Vagina (tissue), 2 donors: ENCODE measurements at places on chromosomes 6 and 20. TPM values are rescaled to one million over a fixed set of nuclear protein-coding genes. Genes with fewer than 3 reads are reported as not detected.

DNA sequence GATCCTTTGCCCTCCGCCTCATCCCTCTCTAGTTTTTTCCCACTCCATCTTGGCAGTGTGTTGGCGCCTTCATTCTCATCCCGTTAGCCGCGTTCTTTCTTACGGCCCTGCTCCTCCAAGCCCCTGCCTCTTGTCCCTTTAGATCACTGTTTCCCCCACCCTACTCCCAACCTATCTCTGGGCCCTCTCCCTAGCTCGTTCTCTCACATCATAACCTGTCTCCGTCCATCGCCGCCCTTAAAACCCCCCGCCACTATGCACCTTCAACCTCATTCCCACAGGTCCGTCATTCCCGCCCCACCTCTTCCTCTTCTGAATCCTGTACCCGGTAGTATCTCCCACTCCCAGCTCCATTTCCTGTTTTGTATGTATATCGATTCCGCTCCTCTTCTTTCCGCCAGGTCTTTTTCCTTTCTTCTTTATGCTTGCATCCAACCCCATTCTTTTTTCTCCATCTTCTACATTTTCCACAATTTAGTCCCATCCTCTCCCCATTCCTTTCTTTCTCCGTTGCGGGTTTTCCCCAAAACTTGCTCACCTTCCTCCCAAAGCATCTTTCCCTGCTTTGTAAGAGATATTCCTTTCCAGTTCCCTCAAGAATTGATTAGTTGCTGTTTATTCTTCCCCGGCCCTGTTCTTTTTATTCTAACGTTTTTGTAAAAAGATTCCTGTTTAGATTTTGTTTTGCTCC, 671 bp downstream of the EFHC1 start:
- DNase-seq = no peak

OOEP gene
- total RNA-seq = not detected

CABLES2 gene
- total RNA-seq = 1.5 TPM

- DNase-seq = no peak
Measured at GRCh38 chr6:112237595-112237994, 16.8 kb downstream of the LAMA4 start.

GRCh38 chr6:5905431-5906339, 101.0 kb downstream of the NRN1 start:
- DNase-seq = no peak

SLC17A4 gene
- not detected for total RNA-seq

DNA sequence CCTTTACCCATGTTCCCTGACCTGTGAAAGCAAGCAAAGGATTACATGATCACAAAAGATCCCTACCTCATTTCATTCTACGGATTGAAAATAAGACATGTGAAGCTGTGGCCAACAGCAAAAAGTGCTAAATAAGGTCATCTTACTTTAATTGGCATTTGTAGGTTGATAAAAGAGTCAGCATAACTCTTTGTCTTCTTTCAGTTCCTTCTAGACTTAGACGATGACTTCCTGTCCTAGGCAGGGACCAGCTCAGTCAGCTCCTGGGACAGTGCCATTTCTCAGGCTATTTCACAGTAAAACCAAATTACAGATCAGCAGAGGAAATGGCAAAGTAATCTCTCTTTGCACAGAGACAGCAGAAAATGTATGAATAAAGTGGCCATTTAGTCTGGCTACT, 480.7 kb downstream of the RFPL4B start:
- no peak for DNase-seq

DNA sequence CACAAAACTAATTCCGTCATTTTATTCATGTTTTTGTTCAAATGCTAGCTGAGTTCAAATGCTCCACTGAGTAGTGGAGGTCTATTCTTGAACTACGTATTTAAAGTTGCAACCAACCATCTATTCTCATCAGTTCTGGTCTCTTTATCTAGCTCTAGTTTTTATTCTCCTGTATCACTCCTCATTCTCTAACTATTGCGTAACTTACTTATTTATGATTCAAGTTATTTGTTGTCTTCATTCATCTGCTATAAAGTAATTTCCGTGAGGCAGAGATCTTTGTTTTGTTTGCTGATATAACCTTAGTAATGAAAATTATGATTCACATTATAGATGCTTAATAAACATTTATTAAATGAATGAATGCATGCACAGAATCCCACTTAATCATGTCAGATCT, 221.6 kb upstream of the ASCC3 start:
- no peak for DNase-seq

DNA sequence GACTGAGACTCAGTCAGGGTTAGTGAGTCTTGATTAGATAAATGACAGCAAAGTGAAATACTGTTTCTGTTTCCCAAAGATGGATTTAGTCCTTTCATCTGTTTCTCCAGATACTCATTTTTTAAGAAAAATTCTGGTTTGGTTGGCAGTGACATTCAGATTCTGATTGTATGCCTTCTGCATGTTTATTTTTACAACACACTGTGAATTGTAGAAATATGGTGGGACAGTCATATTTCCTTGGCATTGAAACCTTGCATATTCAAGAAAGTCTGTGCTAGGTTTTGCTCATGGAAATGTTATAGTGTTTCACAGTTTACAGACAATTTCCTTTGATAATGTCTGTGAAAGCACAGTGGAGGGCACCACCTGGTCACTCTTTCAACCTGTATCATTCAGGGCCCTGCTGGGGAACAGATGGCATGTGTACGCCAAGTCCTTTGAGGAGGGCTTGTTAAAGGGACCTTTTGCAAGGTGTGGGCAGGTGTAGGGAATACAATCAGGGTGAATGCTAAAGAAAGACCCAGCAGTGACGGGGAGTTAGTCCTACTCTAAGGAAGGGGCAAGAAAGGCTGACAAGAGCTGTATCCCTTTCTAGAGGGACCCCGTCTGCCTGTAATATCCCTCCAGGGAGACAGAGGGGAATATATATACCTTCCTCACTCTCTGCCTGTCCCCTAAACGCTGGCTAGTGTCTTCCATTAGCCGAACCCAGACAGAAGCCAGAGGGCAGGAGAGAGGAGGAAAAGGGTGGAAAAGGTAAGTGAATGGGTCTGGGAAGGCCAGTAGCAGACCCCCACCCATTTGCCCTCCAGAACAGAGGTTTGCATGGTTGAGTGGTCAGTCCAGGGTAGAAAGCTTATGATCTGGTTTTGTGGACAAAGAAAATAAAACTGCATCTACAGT, 10.2 kb downstream of the PLCB4 start:
- DNase-seq = no peak

- no peak for DNase-seq
Measured at GRCh38 chr6:84150705-84151104, 76.7 kb downstream of the CEP162 start.

DNA sequence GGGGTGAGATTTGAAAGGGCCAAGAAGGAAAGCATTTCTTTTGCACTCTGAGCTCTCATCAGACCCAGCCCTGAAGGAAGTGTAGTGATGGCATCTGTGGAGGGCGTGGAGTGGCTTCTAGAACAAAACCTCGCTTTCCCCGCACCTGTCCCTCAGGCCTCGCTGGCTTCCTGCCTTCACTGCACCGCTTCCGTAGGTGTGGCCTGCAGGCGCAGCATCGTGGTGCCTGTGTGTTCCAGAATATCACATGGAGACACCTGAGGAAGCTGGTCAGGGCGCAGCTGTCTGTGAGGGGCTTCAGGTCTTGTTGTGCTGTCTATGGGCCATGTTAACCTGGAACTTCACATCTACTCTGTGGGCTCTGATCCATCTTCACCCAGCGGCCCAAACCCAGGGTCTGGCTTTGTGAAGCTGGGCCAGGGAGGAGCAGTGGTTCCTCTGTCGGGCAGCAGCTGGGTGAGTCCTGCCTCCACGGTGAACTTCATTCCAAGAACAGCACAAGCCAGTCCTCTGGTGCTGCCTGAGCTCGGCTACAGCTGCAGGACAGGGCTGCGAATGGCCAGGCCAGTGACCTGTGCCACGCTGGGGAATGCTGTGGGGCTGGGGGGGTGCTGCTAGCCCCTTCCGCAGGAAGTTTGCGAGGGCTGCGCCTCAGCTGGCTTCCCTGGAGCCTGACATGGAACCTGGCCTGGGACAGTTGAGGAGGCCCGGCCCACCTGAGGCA, 40.9 kb downstream of the DSTN start:
- peak; percentile 93 for DNase-seq

GRCh38 chr6:37776566-37776965, 43.0 kb upstream of the ZFAND3 start:
- no peak for DNase-seq

DNA sequence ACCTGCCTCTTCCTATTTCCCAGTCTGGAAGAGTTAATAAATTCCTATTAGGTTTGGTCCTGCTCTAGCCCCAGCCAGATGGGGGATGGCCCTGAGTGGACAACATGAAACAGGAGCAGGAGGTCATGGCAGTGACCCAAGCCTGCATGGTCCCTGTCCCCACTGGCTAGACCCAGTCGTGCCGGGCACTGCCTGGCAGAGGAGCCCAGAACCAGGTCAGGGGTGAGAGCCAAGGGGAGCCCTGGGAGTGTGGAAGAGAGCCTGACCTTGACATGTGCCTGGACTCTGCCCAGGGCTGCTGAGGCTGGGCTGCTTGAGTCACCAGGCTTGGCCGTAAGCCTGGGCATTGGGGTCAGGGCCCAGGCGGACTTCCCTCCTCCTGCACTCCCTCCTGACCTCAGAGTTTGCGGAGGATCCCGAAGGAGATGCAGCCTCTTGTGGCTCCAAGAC, 3.6 kb downstream of the AVP start:
- DNase-seq = no peak

- DNase-seq = no peak
Measured at GRCh38 chr20:31843881-31844280, 1.5 kb downstream of the FOXS1 start.

DNA sequence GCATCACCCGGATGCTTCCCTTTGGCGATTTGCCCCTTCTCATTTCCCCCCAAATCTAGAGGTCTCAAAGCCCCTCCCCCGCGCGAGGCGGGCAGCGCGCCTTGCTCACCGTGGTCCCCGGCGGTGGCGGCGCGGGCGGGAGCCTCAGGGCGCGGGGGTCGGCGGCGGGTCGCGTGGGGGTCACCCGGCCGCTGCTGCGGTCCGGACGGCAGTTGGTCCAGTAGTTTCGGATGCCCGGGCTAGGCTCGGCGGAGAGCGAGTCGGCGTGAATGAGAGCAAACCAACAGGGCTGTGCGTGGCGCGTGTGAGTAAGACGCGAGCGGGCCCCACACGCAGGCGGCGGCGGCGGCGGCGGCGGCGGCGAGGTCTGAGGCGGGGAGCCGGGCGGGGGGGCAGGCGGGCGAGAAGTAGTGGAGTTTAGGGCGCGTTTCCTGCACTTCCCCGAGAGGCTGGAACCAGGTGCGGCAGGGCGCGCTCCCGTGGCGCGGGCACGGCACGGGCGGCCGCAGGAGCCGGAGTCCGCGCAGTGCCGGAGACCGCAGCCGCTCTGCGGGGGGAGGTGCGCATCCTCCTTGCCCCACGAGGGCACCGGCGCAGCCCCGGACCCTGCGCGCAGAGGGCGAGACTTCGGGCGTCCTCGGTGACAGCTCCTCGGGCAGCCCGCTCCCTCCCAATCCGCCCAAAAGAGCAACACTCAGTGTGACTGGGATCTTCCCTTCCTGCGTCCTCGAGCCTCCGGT, 567 bp downstream of the HS3ST5 start:
- DNase-seq = no peak

DNA sequence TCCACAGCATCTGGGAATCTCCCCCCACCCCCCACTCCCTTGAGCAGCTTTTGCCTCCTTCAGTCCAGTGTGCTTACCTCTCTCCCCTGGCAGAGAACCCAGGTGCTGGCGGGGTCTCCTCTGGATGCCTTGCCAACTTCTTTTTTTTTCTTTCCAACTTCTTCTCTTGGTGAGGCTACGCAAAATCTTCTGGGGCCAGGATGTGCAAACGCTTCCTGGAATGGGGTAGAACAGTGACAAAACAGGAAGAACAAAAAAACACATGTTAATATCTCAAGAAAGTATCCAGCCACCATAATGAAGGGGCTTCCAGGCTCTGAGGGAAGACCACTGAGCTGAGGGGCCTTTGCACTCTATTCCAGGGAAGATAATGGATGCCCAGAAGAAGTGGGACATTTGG, 53.9 kb upstream of the DDR1 start:
- no peak for DNase-seq

NMBR gene
- not detected for total RNA-seq

- DNase-seq = peak; percentile 96
Measured at GRCh38 chr6:44064089-44064947, 62.9 kb downstream of the MRPL14 start.

DNA sequence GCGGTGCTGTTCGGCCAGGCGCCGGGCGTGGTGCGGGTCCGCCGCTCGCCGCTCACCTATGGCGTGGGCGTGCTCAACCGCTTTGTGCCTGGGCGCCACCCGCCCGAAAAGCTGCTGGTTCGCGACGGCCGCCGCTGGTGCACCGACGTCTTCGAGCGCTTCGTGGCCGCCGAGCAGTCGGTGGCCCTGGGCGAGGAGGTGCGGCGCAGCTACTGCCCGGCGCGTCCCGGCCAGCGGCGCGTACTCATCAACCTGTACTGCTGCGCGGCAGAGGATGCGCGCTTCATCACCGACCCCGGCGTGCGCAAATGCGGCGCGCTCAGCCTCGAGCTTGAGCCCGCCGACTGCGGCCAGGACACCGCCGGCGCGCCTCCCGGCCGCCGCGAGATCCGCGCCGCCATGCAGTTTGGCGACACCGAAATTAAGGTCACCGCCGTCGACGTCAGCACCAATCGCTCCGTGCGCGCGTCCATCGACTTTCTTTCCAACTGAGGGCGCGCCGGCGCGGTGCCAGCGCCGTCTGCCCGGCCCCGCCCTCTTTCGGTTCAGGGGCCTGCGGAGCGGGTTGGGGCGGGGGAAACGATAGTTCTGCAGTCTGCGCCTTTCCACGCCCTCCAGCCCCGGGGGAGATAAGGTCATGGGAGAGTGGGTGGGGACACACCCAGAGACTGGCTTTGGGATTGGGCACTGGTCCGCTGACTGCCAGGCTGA, 15.7 kb downstream of the ADISSP start:
- DNase-seq = no peak

DNA sequence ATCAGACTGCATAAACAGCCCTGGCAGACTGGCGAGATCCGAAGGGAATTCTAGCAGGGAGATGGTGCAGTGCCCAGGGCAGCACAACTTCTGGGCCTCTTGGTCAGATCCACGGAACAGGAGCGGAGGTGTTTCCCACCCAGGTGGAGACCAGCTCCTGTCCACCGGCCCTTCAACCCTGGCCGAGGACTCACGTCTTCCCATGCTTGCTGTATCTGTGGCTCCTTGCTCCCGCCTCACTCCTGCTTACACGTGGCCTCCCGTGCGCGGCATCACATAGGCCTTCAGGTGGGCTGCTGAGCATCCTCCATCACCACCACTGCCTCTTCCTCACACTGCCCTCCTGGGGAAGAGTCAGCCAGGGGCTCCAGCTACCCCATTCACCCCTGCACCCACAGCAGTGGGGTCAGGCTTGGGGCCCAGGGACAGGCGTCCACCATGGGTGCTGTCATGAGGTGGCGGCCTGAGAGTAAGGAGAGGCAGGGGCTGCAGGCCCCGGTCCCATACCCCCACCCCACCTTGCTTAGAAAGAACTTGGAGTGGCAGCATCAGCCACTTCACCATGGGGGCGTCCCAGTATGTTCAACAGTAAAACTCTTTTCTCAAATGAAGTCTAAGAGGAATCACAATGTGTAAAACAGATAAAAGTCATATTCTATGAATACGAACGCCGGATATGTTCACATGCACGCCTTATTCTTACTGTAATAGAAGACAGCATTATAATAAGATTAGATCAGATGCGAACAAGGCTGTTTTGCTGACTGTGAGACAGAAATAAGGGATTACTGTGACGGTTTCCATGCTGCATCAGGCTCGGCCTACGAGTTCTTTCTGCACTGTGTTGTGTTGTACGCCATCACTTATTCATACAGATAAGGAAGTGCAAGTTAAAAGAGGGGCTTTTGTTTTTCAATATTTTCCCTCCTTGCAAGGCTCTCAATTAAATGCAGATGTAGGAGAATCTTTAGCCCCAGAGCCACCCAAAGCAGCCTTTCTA, 165.4 kb downstream of the GRM4 start:
- no peak for DNase-seq

- no peak for DNase-seq
Measured at GRCh38 chr20:59402681-59403080, 102.3 kb downstream of the EDN3 start.
